Activated T-cell treated with anti-CD3 and anti-CD28 coated beads, Interleukin-2, amount 50 U/mL, for 72 hours (primary cell): ENCODE measurements at places on chromosomes 6 and 20. TPM values are rescaled to one million over a fixed set of nuclear protein-coding genes. Genes with fewer than 3 reads are reported as not detected.

GRCh38 chr6:129606664-129607063 is 103.3 kb downstream of the ARHGAP18 start:
- no peak for DNase-seq

DNA sequence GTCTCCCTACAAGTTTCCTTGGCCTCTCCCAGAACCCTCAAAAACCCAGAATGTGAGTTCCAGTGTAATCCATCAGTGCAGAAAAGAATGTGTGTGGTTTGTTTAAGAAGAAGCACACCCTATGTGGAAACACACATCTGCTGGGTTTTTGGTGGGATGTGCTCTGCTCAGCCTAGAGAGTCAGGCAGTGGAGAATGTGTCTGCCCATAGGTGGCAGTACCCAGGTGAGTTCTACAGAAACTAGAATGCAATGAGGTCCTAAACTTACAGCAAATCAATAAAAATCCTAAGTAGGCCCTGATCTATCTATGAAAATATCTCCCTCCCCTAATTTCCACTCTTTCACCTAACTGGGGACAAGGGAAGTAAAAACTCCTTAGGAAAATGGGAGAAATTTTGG is 437.3 kb downstream of the DHX35 start:
- DNase-seq, result no peak

DNA sequence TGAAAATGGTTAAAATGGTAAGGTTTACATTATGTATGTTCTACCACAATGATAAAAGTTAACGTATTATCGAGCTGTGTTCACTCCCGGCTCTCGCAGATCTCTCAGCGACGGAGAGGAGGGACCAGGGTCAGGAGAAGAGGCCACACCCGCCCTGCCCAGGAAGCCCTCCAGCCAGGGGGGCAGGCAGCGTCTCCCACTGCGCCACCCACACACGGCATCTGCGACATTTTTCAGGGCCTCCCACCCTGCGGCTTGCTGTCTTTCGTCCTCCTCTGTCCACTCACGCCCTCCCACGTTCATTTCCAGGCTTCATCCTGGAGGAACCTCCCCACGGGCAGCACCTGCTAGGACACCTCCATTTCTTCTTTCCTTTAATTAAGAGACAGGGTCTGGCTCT is 43.3 kb downstream of the ZBTB46 start:
- DNase-seq, result no peak

OPN5 gene
- total RNA-seq, result not detected

TMEM151B gene
- total RNA-seq, result not detected

KCNK15 gene
- total RNA-seq, result 0.63 TPM
